ENCODE measurements at places on chromosomes 7 and 10.

DNA sequence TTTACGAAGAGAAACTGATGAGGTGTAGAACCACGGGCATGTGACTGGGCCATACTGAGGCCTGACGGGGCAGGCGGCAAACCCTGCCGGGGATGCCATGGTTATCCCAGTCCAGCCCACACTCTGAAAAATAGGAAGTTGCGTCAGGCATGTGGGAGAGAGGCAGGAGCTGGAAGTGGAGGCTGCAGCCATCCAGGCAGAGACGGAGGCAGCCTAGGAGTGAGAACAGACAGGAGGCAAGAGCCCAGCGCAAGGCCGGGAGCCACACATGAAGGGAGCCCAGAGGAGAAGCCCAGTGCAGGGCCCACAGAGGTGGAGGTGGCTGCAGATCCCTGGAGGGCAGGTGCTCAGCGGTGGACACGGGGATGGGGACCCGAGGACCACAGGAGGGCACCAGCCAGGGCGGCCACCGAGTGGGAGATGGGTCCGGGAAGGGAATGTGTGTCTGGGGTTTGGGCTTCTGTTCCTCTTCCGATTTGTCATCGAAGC is 175.2 kb upstream of the PPP2R2D start:
- no peak for DNase-seq

GRCh38 chr10:60605476-60605875 is 172.8 kb upstream of the CDK1 start:
- no peak for DNase-seq

GRCh38 chr10:82267465-82267864 is 392.5 kb downstream of the NRG3 start:
- no peak for DNase-seq

- no peak for DNase-seq
These were observed 20.3 kb upstream of the SAMD8 start for GRCh38 chr10:75091146-75091545.

- DNase-seq: no peak
These were observed 162.4 kb downstream of the TNS3 start for GRCh38 chr7:47419471-47419870.

All from CD8-positive, alpha-beta T cell (primary cell).